ENCODE measurements at places on chromosomes 4 and X.

DNA sequence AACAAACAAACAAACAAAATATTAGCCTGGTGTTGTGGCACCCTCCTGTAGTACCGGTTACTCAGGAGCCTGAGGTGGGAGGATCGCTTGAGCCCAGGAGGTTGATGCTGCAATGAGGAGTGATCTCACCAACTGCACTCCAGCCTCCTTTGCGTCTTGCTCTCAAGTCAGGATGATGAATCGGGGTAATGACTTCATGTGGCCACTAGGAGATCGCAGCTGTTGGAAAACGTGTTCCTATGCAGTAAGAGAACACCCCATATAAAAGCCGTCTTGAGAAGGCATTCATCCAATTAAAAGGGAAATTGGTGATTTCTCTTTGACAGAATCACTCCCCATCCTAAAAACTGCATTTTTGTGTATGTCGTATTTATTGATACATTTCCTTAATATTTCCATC, 6.9 kb downstream of the CCNB3 start:
- DNase-seq: no peak

GRCh38 chr4:101707596-101707995, 82.9 kb upstream of the BANK1 start:
- no peak for DNase-seq

GRCh38 chr4:39357002-39357401, 9.2 kb downstream of the RFC1 start:
- DNase-seq: no peak

- no peak for DNase-seq
Observed at GRCh38 chr4:150145090-150145945, 67.1 kb downstream of the DCLK2 start.

Measured in T47D (cell line).